ENCODE measurements at places on chromosomes 7 and 10.
A peak's percentile ranks its signal among the peaks of the same experiment; 100 is the strongest.

GRCh38 chr7:7857143-7857583 is 111.4 kb upstream of the GLCCI1 start:
- DNase-seq: no peak

GRCh38 chr10:17871036-17871435 is 61.9 kb downstream of the MRC1 start:
- DNase-seq: no peak

DNA sequence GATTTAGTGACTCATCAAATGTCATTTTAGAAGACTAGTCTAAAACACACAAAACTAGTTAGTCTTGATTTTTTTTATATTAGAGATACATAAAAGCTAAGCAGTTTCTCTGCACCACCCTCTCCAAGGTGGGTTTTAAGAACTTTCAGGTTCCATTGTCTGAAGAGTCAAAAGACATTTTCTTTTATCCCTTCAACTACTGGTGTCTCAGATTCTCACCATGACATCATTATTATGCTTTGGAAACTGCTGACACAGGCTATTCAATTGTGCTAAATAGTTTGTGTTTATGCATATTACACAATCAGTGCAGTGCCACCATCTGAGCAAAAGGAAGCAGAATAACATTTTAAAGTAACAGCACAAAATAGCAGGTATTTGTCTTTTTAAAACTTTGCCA is 52.2 kb downstream of the IGF2BP3 start:
- DNase-seq: no peak

- DNase-seq: no peak
Measured at GRCh38 chr7:27917119-27917518, 177.2 kb downstream of the TAX1BP1 start.

GRCh38 chr7:116948934-116949333 is 4.4 kb upstream of the ST7 start:
- DNase-seq: no peak

- DNase-seq: no peak
Measured at GRCh38 chr7:90789736-90790306, 193.7 kb downstream of the CDK14 start.

GRCh38 chr7:44541-44896 is 147.9 kb upstream of the FAM20C start:
- DNase-seq: no peak

DNA sequence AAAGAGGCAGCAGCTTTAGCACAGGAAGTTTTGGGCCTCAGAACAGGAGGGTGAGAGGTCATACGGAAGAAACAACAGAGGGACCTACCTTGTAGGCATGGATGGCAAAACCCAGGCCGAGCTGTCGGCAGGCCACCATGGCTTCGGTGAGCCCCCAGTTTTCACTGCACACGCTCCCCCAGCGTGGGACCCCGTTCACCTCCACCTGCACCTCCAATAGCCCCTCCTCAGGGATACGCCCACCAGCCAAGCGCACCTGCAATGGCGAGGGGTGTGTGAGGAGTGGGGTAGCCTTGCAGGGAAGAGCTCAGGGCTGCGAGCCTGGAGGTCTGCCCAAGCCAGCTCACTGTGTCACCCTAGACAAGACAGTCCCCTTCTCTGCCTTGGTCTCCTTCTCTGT is 11.3 kb downstream of the LOXL4 start:
- DNase-seq: peak; percentile 46

DNA sequence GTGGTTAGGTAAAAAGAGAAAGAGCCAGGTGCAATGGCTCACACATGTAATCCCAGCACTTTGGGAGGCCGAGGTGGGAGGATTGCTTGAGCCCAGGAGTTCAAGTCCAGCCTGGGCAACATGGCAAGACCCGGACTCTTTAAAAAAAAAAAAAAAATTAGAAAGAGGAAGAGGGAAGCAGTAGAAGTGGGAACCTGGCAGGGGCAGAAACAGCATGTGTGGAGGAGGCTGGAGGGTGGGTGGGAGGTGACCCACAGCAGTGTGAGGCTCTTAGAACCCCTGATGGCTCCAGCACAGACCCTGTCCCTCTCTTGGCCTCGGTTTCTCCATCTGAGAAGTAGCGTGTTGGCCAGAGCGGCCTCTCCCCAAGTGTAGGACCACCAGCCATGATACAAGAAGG is 4.9 kb upstream of the CCL24 start:
- DNase-seq: no peak

DNA sequence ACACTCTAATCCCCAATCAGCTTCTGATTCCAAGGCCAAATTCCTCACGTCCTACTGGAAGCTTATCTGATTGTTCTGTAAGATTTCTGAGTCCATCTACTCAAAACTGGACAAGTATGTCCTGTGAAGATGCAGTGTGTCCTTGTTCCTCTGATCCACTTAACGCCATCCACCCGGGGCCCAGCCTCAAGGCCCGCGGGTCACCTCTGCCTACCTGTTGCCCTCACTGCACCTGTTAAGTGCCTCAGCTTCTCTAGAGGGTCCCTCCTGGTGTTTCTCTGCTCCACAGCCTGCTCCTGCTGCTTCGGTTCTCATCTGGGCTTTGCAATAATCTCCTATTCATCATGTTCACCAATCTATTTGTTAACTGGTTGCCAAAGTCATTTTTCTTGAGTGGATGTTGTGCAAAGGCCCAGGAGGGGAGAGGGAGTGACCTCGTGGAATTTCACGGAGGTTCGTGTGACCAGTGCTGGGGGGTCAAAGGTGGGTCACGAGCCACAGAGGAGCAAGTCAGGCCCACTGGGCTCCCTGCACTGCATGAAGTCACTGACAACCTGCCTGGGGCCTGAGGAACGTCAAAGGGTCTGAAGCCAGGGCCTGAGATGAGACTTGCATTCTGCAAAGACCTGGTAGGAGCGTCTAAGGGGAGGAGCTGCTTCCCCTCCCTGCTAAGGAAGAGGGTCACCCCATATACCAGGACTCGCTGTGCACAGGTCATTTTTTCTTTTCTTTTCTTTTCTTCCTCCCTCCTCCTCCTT is 338.1 kb downstream of the WDR37 start:
- peak; percentile 15 for DNase-seq

DNA sequence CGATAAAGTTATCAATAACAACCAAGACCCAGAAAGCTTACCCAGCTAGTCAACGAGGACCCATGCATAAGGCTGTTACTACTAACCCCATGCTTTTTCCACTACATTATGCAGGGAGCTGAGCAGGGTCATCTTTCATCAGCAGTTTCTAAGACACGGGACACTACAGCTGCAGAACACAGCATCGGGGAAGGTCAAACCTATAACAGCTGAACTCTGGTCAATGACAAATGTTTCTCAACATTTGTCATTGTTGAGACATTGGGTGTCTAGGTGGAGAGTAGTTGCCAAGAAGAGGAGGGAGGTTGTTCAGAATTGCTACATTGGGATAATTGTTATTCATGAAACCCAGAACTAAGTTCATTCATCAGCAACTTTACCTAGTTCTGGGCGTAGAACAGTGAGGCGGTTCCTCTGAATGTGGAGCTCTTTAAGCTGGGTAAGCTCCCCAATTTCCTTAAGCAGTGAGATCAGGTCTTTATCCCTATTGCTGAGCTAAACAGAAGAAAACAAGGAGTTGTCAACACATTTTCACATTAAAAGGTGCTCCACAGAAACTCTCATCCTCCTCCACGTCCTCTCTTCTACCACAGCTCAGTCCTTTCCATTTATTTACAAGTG is 105.6 kb downstream of the ZNF22 start:
- no peak for DNase-seq

GRCh38 chr7:26645121-26645520 is 219.3 kb downstream of the SKAP2 start:
- DNase-seq: no peak

- no peak for DNase-seq
Measured at GRCh38 chr7:157513682-157514081, 176.9 kb downstream of the DNAJB6 start.

DNA sequence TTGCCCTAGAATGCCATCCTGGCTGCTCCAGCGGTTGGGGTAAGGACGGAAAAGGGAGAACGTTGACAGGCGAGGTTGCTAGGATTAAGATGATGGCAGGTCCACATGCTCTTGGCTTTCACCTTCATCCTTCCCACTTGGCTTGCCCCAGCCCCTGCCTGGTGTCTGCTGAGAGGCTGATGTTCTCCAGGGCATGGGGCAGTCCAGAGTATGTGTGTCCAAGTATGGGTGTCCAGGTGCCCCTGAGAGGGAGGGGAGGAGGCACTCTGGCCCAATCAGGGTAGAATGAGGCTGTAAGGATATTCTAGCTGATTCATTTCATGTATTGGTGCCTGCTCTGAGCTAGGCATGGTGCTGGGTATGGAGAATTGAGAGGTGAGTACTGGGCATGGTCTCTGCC is 12.6 kb downstream of the NEURL1 start:
- DNase-seq: no peak

DNA sequence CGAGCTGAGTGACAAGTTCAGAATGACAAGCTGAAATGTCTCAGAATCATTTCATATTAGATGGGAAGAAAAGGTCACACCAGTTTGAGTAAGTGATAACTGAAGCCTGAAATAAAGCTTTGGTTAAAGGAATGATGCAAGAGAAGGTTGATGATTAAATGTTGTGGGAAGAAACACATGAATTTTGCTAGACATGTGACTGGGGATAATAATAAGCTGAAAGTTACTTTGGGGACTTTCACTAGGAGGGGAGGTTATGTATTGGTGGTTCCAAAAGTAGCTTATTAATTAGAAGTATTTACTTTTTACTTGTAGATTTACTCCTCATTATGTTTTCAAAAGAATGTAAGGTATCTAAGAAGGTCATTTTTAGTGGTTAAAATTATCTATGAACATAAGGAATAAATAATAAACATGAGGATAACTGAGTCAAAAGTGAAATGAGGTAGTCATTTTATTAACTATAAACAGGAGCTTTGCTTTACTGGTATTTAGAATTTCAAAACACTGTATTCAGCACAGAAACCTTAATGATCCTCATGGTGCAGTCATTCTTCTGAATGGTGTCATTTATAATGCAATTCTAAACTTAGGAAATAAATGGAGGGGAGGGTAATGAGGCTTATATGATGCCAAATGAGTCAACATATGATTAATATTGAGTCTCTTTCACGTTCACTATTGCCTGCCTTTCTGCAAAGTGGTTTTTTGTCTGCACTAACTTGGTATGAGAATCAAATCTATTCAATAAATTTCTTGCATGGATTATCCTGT is 63.7 kb downstream of the PRKG1 start:
- no peak for DNase-seq

- DNase-seq: no peak
Measured at GRCh38 chr7:31811650-31812461, 124.8 kb downstream of the PPP1R17 start.

- DNase-seq: no peak
Measured at GRCh38 chr10:310976-311639, 175.9 kb downstream of the ZMYND11 start.

DNA sequence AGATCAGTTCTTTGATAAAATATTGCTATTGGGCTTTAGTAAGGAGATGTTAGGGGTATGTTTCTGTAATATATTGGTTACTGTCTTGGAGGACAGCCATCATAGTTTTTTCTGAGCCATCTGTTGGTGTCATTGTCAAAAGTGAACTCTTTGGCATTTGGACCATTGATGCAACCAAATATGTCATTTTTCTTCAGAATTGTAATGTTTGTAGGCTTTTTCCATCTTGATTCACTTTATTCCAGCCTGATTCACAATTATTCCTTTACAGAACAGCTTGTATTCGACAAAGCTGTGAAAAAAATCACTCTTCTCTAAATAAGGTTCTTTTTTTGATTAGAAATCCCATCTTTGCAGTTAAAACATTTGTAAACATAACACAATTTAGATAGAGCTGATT is 37.4 kb downstream of the SMNDC1 start:
- no peak for DNase-seq

GRCh38 chr7:90825779-90826178 is 229.7 kb downstream of the CDK14 start:
- DNase-seq: no peak

DNA sequence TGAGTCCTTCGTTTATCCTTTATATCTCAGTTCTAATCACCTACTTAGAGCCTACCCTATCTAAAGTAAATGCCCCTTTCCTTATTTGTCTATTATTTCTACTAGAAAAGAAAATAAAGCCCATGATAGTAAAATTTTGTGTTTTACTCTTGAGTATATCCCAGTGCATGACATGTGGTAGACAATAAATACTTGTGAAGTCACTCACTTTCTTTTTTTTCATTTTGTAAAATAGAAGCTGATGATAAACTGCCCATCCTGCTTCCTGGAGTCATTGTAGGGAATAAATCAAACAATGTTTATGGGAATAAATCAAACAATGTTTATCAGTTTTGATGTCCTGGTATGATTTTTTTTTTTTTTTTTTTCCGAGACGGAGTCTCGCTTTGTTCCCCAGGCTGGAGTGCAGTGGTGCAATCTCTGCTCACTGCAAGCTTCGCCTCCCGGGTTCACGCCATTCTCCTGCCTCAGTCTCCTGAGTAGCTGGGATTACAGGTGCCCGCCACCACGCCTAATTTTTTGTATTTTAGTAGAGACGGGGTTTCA is 36.1 kb downstream of the BTRC start:
- DNase-seq: no peak

- no peak for DNase-seq
Measured at GRCh38 chr7:122709930-122710646, 7.4 kb upstream of the RNF148 start.

DNA sequence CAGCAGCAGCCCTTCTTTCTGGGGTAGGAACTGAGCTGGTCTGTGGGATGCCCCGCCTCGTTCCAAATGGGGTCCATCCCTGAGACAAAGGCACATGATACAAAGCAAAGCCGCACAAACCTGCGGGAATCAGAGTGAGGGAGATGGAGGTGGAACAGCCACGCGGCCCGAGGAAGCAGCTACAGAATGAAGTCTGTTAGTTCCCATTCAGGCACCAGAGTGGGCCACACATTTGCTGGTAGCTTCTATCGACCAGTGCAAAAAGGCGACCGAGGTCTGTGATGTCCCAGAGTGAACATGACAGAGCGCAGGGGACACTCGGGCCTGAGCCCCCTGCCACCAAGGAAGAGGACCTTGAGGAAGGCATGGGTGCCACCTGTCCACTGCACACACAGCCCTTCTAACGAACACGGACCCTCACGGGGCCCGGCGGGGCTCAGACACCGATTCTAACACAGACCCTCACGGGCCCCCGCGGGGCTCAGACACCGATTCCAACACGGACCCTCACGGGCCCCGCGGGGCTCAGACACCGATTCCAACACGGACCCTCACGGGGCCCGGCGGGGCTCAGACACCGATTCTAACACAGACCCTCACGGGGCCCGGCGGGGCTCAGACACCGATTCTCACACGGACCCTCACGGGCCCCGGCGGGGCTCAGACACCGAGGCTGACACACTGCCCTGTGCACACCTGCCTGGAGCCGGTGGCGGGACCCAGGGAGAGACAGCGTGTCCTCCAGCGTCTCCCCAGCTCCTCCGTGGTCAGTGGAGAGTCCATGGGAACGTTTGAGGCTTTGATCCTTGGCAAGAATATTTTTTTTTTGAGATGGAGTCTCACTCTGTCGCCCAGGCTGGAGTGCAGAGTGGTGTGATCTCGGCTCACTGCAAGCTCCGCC is 32.8 kb upstream of the FAM20C start:
- DNase-seq: no peak

Measured in left forelimb (tissue), 1 donor.